ENCODE measurements at places on chromosomes 12 and 14.

- no peak for DNase-seq
Measured at GRCh38 chr14:60506462-60506984, 2.4 kb upstream of the SIX6 start.

DNA sequence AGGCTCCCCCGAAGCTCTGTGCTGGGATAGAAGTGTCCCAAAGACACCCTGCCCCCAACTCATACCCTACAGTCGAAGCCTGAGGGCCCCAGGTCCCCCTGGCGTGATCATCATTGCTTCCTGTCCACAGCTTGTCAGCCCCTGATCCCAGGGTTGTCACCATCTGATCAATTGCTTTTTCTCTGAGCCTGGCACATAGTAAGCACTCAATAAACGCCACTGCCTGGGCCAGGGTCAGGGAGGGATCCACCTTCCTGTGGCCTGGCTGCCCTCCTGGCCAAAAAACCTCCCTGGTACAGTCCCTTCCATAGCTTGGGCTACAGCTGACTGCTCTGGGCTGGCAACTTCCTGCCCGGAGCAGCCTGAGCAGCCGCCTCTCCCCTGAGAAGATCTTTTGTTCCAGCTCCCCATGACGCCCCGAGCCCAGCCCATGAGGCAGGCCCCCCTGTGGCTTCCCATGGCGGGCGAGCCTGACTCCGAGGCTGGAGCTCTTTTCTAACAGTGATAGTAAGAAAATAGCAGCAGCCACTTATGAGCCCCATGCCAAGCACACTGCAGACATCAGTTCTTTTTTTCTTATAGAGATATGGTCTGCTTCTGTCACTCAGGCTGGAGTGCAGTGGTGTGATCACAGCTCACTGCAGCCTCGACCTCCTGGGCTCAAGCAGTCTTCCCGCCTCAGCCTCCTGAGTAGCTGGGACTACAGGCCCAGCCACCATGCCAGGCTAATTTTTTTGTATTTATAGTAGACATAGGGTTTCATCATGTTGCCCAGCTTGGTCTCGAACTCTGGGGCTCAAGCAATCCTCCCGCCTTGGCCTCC lies 6.5 kb downstream of the SH2B3 start:
- no peak for DNase-seq

- DNase-seq: peak; percentile 93
Measured at GRCh38 chr14:58331111-58331510, 32.8 kb downstream of the ARID4A start.

- DNase-seq: no peak
Measured at GRCh38 chr12:77924703-77925102, 94.0 kb downstream of the NAV3 start.

Data from NCI-H774 (cell line).